Activated T-helper 9 cell treated with anti-CD3 and anti-CD28 coated beads, Interleukin-2, amount 50 U/mL, for 16 hours (primary cell): ENCODE measurements at places on chromosomes 12 and 14.

DNA sequence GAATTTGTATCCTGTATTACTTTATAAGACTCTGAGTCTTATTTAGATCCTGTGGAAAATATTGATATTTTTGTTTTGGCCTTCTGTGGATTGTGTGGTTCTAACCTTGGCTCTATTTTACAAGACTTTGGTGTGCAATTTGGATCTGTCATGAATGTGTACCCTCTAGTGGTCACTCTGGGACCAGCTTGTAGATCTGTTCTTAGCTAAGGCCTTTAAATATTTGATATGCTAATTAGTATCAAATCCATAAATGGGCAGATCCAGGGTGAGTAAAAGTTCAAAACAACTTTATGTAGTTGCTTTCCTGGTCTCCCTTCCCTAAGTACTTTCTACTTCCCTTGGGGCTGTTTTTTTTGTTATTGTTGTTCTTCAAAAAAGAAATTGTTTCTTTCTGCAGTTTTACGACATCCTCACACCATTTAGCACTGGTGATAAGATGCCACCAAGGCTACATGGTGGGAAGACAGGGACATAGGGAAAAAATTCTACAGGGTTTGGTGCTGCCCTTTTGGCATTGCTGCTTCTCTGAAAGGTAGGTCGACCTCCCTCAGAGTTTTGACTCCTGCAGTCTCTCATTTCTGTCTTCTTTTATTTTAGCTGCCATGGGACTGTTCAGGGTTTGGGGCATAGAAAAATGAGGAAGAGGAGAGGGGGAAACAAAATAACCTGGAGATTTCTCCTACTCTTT lies 238.5 kb downstream of the GPHN start:
- no peak for DNase-seq

- DNase-seq = no peak
Observed at GRCh38 chr14:92259613-92260357, 63.2 kb upstream of the SLC24A4 start.

- DNase-seq = no peak
Observed at GRCh38 chr14:67999705-68000384, 180.3 kb downstream of the RAD51B start.

DNA sequence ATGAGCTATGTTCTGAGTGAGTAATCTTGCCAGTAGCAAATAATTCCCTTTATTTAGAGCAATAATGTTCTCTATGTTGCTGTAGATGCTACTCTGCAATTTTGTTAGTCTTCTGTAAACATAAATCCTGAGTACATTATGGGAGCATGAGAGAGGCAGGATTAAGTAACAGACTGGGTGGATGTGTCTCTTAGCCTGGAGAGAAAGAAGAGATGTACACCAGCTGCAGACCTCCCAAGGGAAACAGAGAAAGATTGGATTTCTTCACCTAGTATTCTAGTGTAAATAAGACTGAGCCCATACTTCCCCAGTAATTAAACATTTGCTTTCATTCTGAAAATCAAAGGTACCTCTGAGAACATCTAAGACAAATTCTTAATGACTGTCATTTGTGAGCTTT lies 564.0 kb downstream of the TRHDE start:
- DNase-seq = no peak

DNA sequence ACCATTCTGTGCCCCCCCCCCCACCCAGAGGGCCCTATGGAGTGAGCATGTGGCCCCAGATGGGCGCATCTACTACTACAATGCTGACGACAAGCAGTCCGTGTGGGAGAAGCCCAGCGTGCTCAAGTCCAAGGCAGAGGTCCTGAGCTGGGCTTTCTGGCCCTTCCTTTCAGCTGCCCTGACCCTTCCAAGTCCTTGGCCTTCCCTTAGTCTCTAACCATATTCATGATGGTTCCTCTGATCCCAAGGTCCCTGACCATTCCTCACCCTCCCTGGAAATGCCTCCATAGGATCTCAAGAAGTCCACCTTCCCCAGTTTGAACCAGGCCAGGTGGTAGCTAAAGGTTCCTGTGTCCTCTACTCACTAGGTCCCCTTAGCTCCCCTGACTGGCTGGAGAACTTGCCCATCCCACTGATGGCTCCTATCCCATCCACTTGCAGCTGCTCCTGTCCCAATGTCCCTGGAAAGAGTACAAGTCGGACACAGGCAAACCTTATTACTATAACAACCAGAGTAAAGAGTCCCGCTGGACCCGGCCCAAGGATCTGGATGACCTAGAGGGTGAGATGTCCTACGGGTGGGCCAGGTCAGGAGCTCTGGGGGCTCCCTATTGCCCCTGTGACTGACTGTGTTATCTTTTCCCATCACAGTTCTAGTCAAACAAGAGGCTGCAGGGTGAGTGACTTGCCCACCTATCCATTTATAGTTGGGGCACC lies 9.8 kb downstream of the PRPF40B start:
- no peak for DNase-seq

- DNase-seq = no peak
Observed at GRCh38 chr12:82818271-82819035, 131.7 kb downstream of the TMTC2 start.

DNA sequence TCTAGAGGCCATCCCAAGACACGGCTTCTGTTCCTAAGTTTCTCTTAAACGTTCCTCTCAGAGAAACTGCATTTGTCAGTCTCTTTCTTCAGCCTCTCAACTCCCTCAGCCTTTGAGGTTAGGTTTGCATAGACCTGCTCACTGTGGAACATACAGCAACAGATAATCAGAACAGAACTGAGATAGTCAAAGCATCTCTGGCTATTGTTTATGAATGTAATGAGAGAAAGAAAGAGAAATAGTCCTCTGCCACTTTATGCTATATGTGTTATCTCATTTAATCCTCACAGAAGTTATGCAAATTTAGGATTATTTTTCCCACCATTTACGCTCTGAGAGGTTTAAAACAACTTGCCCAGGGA lies 190.6 kb downstream of the PHLDA1 start:
- DNase-seq = no peak

DNA sequence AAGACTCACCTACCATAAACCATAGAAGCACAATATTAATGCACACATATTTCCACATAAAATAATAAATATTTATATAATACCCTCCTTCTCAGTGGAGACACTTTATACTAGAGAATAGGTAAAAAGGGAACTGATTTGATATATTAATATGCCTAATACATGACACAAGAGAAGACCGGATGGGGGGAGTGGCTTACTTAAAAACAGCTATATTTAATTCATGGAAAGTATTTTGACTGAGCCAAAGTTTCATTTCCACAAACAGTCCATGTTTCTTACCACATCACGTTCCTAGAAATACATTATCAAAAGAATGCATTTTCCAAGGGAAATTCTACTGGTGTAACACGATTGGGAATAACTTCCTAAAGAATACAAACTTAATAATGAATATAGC lies 63.4 kb downstream of the ITPR2 start:
- DNase-seq = no peak

- DNase-seq = no peak
Observed at GRCh38 chr14:81402123-81402495, 2.0 kb upstream of the STON2 start.

- no peak for DNase-seq
Observed at GRCh38 chr12:119807380-119807779, 69.7 kb downstream of the CIT start.

GRCh38 chr14:21509432-21510143 lies 1.6 kb downstream of the METTL3 start:
- DNase-seq = no peak

DNA sequence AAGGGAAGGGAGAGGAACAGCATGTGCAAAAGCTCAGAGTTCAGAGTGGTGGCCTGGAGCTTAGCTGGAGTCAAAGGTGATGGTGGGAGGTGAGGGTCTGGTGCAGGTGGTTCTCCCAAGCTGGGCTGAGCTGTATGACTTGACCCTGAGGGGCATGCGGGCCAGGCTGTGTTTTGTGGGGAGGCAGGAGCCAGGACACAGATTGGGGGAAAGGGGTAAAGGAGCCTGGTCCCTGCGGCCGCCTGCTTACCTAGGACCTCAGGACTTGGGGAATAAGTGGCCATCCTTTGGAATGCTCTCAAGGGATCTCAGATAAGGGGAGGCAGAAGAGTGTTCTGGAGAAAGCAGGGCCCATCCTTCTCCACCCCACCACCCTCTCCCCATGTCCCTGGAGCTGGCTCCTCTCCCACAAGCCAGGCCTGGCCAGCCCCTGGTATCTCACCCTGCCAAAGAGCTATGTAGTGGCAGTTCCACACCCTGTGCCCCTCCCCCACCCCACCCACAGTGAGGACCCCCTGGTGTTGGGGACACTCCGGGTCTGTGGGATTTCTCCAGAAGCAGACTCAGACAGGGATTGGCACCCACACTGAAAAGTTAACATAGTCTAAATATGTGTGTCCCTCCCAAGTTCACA lies 19.9 kb upstream of the CEP170B start:
- no peak for DNase-seq

DNA sequence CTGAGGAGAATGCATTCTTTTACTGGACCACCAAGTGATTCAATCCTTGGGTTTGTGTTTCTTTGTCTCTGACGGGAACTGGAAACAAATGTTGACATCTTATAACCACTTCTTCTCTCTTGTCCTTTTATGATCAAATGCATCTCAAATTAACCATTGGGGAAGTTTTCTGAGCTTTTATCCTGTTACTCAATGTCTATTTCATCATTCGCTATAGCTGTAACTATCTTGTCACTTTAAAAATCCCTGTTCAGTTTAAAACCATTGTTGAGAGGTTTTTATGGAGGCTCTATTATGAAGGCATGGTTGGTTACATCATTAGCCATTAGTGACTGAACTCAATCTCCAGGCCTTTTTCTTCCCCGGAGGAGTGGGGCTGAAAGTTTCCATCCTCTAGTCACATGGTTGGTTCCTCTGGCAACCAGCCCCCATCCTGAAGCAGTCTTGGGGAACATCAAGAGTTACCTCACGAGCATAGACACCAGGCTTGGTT lies 2.7 kb upstream of the CLEC6A start:
- DNase-seq = no peak

DNA sequence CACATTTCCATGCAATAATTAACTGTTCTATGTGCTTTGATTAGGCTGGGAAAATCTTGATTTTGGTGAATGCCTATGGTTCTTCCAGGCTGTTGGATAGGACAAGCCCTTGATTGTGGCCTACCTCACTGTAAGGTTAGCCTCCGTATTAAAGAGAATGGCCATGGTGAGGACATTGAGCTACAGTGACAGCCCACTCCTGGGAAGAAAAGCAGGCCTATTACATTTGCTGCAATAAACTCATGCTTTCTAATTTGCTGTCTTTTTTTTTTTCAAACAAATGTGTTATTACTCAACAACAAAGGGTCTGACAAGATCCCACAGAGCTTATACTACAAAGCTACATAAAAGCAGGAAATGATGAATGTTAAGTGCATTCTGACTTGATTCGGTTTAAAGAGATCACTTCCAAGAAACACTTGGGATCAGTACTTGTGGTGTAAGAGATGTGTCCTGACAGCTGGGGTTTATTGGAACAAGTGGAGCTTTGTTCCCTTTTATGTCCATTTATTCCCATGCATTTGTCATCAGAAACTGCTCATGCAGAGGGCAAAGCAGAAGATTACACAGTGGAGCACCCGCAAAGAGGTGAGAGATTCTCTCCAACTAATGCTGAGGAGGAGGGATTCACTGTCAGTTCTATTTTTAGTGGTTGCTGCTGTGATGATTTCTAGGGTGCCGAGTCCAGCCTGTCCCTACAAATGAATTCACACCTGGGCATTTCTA lies 29.1 kb upstream of the KCNK10 start:
- no peak for DNase-seq

DNA sequence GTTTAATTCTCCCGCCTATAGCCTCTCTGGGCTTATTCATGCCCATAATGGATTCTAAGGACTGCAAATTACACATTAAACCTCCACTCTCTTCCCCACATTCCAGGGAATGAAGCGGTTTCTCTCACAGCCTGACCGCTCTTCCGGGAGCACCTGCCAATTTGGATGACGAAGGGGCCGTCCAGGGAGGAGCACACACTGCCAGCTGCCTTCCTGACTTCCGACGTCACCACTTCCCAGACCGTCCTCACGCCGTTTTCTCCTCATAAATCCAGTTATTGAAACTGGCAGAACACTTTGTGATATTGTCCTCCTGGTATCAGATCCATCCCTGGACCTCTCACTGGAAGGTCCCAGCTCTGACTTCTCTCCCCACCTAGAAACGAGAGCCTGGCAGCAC lies 87.6 kb downstream of the GCH1 start:
- no peak for DNase-seq

- DNase-seq = no peak
Observed at GRCh38 chr14:102058146-102058545, 28.7 kb downstream of the HSP90AA1 start.

- no peak for DNase-seq
Observed at GRCh38 chr12:51359851-51360250, 13.4 kb upstream of the CELA1 start.

DNA sequence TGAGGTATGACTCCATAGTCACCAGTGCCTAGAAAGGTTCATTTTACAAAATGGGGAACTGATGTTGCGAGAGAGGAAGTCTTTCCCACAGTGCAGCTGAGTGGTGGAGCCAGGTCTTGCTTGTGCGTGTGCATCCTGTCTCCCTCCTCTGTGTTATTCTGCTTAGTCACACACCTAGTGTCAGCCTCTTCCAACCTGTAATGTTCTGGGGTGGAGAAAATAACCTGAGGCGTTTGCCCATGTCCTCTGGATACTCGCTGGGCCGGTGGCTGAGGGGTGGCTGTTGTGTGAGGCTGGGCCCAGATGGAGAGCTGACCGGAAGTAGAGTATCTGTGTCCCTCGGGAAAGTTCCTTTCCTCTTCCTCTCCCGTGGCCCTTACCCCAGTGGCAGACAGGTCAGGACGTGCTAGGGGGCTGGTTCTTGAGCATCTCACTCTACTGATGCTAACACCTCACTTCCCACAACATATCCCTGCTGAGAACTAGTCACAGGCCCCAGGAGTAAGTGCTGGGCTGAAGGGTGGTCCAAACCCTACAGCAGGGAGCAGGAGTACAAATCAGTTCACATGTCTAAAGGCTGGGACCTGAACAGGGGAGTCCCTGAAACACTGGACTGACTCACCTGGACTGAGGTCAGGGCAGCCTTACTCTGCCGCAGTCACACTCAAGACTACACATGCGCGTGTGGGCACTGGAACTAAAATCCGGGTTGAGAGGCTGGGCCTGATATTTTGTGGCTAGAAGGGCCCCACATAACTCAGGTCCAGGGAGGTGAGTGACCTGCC lies 7.0 kb downstream of the MLF2 start:
- DNase-seq = no peak
